H1 (cell line): ENCODE measurements at places on chromosomes 6 and 20. TPM values are rescaled to one million over a fixed set of nuclear protein-coding genes. Genes with fewer than 3 reads are reported as not detected.

The EBF4 gene
- 1.2 and 1.6 TPM in 2 replicates for total RNA-seq

The MUCL3 gene
- total RNA-seq, result 0.08 and 0.37 TPM in 2 replicates

The UBR2 gene
- 17.2 and 19.5 TPM in 2 replicates for total RNA-seq

The SLA2 gene
- total RNA-seq, result 0.19 TPM in 1 of 2 replicates, not detected in the other

The LY6G6D gene
- total RNA-seq, result not detected in 2 replicates

The CDH26 gene
- 1.7 and 2.3 TPM in 2 replicates for total RNA-seq

The RSPH3 gene
- 2.7 and 3.8 TPM in 2 replicates for total RNA-seq

The ASXL1 gene
- 25.6 and 26.5 TPM in 2 replicates for total RNA-seq

The C4B gene
- total RNA-seq, result 1.5 and 3.5 TPM in 2 replicates

DNA sequence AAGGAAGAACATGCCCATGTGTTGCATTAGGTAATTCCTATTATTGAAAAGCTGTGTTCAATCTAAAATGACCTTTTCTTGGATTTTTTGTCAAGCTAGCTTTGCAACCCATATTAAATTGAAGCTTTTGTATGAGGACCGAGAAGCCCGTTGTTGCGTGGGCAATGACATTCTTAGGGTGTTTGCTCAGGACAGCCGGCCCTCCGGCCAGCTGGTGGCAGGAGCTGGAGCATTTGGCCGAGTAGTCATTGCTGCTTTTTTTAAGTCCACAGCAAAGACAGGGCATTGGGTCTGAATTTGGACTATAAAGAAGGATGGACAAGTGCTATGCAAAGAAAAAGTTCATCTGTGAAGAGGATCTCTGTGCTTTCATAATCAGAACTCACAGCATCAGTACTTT lies 365.8 kb downstream of the SAMD5 start:
- no peak overlapping the region for H3K27ac ChIP-seq
- DNase-seq, result no peak
- no peaks in the 10 kb centered on the region for H3K36me3 ChIP-seq
- no peaks in the 10 kb centered on the region for H3K27me3 ChIP-seq
- H3K4me3 ChIP-seq, result no peak overlapping the region

- peak; percentile 56 for DNase-seq
- H3K4me3 ChIP-seq, result no peak overlapping the region
- H3K27me3 ChIP-seq, result peaks cover 54% of the 10 kb centered on the region
- H3K36me3 ChIP-seq, result no peaks in the 10 kb centered on the region
- H3K27ac ChIP-seq, result no peak overlapping the region
- H3K4me1 ChIP-seq, result peaks cover 9% of the 10 kb centered on the region
Measured at GRCh38 chr6:42045538-42046460, 4.5 kb upstream of the TAF8 start.

- no peak overlapping the region for H3K27ac ChIP-seq
- DNase-seq, result no peak
- no peak overlapping the region for H3K4me3 ChIP-seq
- H3K36me3 ChIP-seq, result no peaks in the 10 kb centered on the region
- no peaks in the 10 kb centered on the region; the same call in 1 of the 2 replicates for H3K4me1 ChIP-seq
- H3K27me3 ChIP-seq, result no peaks in the 10 kb centered on the region
Measured at GRCh38 chr6:111776236-111777221, 96.7 kb downstream of the FYN start.

DNA sequence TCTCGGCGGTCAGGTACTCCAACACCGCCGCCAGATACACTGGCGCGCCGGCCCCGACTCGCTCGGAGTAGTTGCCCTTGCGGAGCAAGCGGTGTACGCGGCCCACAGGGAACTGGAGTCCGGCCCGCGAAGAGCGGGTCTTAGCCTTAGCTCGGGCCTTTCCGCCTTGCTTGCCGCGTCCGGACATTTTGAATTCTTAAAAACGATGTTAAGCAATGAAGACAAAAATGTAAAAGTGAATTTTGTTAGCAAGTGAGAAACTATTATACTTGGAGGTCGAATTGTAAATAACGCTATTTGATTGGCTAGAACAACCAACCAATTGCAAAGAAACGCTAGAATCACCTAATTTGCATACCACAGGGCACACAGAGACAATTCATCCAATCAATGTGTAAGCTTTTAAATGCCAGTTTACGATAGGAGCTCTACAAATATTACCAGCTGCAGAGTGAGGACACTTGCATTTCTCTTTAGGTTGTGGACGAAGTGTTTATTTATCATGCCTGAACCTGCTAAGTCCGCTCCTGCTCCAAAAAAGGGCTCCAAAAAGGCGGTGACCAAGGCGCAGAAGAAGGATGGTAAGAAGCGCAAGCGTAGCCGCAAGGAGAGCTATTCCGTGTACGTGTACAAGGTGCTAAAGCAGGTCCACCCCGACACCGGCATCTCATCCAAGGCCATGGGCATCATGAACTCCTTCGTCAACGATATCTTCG lies 112.0 kb downstream of the HFE start:
- peak overlapping the region; percentile 88 for H3K4me3 ChIP-seq
- peak overlapping the region; percentile 93 for H3K27ac ChIP-seq
- no peaks in the 10 kb centered on the region; the same call in 1 of the 2 replicates for H3K36me3 ChIP-seq
- no peaks in the 10 kb centered on the region; the same call in 1 of the 2 replicates for H3K4me1 ChIP-seq

DNA sequence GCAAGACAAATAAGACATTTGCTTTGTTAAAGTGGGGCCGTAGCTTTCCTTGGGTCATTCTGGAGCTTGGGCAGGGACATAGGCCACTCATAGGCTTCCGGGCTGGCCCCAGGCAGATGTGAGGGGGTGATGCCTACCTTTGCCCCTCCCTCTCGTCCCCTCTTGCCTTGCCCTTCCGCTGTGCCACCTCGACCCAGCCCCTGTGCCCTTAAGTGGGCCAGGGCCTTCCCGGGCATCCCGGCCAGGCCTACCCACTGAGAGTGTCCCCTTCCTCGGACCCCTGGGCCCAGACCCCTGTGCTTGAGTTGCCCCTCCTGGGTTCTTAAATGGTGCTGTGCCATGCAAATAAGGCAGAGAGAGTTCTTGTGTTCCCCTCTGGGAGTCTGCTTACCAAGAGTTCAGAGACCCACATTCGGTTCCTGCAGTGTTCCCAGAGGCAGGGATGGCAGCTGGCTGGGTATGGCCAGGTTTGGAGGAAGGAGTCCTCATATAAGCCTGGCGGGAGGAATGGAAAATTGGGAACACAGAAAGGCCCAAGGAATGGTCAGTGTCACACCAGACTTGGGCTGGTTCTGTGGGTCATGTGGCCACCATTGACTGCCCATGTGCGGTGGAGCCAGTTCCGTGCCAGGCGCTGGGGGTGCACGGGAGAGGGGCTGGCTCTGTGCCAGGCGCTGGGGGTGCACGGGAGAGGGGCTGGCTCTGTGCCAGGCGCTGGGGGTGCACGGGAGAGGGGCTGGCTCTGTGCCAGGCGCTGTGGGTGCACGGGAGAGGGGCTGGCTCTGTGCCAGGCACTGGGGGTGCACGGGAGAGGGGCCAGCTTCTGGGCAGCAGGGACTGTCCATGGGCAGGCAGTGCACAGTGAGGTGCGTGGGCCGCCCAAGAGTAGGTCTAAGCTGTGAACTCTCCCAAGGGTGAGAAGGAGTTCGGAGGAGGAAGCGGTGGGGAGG lies 173.5 kb upstream of the SNX9 start:
- H3K36me3 ChIP-seq, result no peaks in the 10 kb centered on the region
- H3K4me3 ChIP-seq, result no peak overlapping the region
- no peaks in the 10 kb centered on the region; the same call in 1 of the 2 replicates for H3K4me1 ChIP-seq
- H3K27me3 ChIP-seq, result no peaks in the 10 kb centered on the region
- no peak overlapping the region for H3K27ac ChIP-seq

DNA sequence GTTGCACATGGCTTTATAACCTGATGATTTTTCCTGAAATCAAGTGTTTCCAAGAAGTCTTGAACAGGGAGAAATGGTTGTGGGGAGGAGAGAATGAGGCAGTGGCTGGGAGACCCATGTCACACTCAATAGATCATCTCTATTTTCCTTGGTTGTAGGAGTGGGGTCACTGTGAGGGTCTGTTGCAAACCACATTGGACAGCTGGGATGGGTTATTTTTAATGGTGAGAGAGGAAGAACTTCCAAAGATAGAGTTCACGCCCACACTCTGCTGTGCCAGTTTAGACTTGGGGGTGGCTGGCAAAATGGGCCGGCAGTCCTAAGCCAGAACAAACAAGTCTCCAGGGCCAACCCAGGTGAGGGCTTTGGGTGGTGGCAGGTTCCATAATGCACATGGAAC lies 276.4 kb upstream of the PRND start:
- no peak for DNase-seq
- H3K36me3 ChIP-seq, result no peaks in the 10 kb centered on the region
- no peak overlapping the region for H3K27ac ChIP-seq
- H3K4me3 ChIP-seq, result no peak overlapping the region
- peaks cover 2% of the 10 kb centered on the region for H3K4me1 ChIP-seq

DNA sequence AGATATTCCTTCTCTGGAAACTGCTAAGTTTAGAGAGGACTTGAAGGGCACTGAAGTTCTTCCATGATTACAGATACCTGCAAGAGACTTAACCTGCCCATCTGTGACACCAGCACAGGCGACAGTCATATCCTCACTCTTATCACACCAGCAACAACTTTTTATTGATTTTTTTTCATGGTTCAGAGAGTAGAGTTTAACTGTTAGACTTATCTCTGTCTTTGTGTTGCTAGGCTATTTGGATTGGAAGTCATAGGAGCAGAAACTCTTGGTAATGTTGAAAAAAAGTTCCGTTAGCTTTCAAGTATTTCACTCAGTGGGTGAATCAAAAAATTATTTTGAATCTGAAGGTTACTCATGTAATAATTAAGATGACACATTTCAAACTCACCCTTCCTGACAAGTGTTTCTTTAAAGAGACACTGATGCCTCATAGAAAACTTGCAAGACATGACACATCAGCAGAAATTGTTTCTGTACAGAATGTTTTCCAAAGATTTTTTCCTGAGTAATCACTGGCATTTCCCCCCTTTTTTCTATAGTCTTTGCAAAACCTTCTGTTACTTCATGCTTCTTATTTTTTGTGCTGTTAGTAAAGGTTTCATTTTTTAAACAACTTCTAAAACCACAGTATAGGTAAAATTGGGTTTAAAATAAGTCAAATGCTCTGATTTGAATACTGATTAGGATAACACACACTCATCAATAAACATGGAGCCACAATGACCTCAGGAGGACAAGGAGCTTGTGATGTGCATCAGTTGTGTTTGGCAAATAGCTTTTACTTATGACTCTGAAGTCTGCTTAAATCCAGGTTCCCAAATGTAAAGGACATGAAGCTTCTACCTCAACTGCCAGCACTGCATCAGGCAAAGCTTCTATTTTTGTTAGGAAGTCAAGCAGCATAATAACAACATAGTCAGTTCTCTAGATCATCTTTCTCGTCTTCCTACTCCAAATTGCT lies 252.9 kb upstream of the MAN1A1 start:
- H3K4me1 ChIP-seq, result no peaks in the 10 kb centered on the region
- no peaks in the 10 kb centered on the region; the same call in 1 of the 2 replicates for H3K36me3 ChIP-seq
- H3K4me3 ChIP-seq, result no peak overlapping the region
- DNase-seq, result no peak
- no peaks in the 10 kb centered on the region for H3K27me3 ChIP-seq

DNA sequence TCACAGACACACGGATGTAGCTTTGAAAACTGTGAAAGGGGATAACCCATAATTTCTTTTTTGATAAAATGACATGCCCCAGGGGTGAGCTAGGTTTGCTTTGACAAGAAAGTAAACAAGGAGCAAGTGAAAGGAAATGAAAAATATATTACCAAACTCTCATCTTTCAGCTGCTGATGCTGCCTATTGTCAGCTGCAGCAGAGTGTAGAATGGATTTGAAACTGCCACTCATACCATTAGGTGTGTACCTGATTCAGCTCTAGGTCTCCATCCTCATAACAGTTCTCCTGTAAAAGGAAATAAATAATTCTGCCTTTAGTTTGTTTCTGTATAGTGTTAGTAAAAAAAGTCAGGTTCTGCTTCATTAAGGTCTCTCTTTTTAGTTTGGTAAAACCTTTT lies 415.1 kb upstream of the MARCKS start:
- H3K36me3 ChIP-seq, result no peaks in the 10 kb centered on the region
- H3K27me3 ChIP-seq, result no peaks in the 10 kb centered on the region
- no peak overlapping the region for H3K27ac ChIP-seq
- H3K4me1 ChIP-seq, result no peaks in the 10 kb centered on the region
- DNase-seq, result no peak

- H3K4me3 ChIP-seq, result no peak overlapping the region
- no peaks in the 10 kb centered on the region for H3K36me3 ChIP-seq
- no peak for DNase-seq
- H3K27ac ChIP-seq, result no peak overlapping the region
Measured at GRCh38 chr6:32396028-32396427, 11.0 kb downstream of the BTNL2 start.

DNA sequence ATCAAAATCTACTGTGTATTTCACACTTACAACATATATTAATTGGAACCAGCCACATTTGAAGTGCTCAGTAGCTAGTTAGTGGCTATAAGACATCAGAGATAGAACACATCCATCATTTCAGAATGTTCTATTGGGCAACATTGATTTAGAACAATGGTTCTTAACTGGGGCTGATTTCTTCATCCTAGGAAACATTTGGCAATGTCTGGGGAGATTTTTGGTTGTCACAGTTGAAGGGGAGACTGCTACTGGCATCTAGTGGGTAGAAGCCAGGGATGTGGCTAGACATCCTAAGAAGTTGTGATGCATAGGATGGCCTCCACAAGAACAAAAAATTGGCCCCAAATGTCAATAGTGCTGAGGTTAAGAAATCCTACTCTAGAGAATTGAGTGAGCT lies 132.5 kb downstream of the OLIG3 start:
- H3K27ac ChIP-seq, result no peak overlapping the region
- H3K4me3 ChIP-seq, result no peak overlapping the region
- no peaks in the 10 kb centered on the region for H3K27me3 ChIP-seq
- no peaks in the 10 kb centered on the region for H3K36me3 ChIP-seq
- H3K4me1 ChIP-seq, result peaks cover 2% of the 10 kb centered on the region
- no peak for DNase-seq

- H3K27me3 ChIP-seq, result no peaks in the 10 kb centered on the region
- H3K4me1 ChIP-seq, result no peaks in the 10 kb centered on the region
Measured at GRCh38 chr6:110529907-110530306, 53.5 kb upstream of the SLC22A16 start.

- no peaks in the 10 kb centered on the region for H3K27me3 ChIP-seq
- no peaks in the 10 kb centered on the region for H3K4me1 ChIP-seq
- H3K27ac ChIP-seq, result no peak overlapping the region
- DNase-seq, result no peak
- no peaks in the 10 kb centered on the region for H3K36me3 ChIP-seq
Measured at GRCh38 chr6:81743649-81744048, 8.8 kb downstream of the TENT5A start.

- no peak overlapping the region for H3K4me3 ChIP-seq
- peaks cover 7% of the 10 kb centered on the region for H3K4me1 ChIP-seq
- no peaks in the 10 kb centered on the region for H3K36me3 ChIP-seq
- H3K27me3 ChIP-seq, result no peaks in the 10 kb centered on the region
- peak; percentile 49 for DNase-seq
Measured at GRCh38 chr6:11172501-11173327, 59.8 kb downstream of the NEDD9 start.

GRCh38 chr6:150739711-150740349 lies 125.7 kb upstream of the MTHFD1L start:
- no peak overlapping the region for H3K4me3 ChIP-seq
- no peak for DNase-seq
- no peaks in the 10 kb centered on the region for H3K36me3 ChIP-seq
- no peaks in the 10 kb centered on the region for H3K4me1 ChIP-seq
- H3K27me3 ChIP-seq, result no peaks in the 10 kb centered on the region
